ENCODE measurements at places on chromosomes 5 and 9.

- DNase-seq, result no peak
Observed at GRCh38 chr9:135075234-135076142, 12.0 kb upstream of the OLFM1 start.

DNA sequence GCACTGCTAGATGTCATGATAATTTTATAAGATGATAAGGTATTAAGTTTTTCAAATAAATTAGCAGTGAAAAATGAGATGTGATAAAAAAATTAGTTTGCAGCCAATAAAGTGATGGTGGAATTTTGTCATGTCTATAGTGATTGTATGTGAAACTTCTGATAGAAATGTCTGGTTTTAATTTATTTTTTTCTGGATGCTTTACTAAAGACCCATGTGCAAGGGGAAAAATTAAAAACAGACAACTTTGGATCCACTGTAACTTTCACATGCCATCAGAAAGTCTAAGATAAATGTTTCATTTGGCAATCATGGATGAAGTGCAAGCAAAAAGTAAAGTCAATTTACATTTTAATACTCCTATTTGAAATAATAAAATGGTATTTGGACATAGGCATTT lies 4.4 kb upstream of the NDUFS4 start:
- no peak for DNase-seq

- DNase-seq, result no peak
Observed at GRCh38 chr5:154118893-154119336, 71.6 kb upstream of the GALNT10 start.

- DNase-seq, result no peak
Observed at GRCh38 chr5:21823588-21823987, 1029.6 kb downstream of the CDH12 start.

DNA sequence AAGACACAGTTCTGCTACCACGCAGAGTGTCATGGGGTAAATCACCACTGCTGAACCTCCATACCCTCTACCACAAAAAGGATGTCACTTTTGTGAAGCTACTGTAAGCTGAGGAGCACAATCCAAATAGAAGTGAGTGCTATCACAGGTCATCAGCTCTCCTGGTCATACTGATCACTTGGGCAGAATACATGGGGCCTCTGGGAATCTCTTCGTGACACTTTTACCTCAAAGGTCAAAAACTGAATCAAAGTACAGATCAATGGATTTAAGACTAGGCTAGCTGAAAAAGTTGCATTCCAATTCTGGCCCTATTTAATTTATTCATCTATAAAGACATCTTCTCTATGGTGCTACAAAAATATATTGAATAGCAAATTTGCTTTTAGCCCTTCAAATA lies 115.5 kb downstream of the MPDZ start:
- DNase-seq, result no peak
